ENCODE measurements at places on chromosomes 4 and X. TPM values are rescaled to one million over a fixed set of nuclear protein-coding genes. Genes with fewer than 3 reads are reported as not detected.

DNA sequence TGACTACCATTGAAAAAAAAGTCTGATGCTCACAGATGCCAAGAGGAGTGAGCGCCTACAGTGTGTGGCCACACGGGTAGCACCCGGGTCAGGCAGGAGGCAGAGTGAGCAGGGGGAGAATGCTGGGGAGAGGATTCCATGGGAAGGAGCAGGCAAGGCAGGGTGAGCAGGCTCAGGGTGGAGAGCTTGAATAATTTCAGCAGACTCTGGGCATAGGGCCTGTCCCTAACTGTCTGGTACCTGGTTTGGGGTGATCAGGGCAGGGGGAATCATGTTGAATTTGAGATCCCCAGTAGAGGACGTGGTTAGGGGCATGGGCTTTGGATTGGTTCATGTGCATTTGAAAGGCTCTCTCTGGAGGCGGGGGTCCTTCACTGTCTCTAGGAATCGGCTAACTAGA, 51.2 kb upstream of the TLR3 start:
- DNase-seq: no peak

- no peak for DNase-seq
Observed at GRCh38 chr4:109996526-109996925, 83.8 kb downstream of the EGF start.

- no peak for DNase-seq
Observed at GRCh38 chrX:52977953-52978352, 19.6 kb upstream of the FAM156A start.

DNA sequence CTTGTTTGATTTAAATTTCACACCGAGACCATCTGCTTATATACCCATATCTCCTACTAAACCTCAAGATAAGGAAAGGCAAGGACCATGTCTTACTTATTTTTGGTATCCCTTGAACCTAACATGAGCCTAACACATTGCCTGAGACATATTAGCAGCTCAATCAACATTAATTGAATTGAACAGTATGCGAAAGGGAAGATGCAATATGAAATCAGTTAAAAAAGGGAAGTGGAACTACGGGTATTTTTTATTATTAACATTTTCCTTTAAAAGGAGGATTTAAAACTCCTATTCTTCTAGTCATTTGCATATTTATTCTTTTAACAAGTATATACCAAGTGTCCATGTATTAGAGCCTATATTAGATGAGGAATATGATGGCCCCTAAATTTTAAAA, 197.0 kb downstream of the CAMK2D start:
- no peak for DNase-seq

DNA sequence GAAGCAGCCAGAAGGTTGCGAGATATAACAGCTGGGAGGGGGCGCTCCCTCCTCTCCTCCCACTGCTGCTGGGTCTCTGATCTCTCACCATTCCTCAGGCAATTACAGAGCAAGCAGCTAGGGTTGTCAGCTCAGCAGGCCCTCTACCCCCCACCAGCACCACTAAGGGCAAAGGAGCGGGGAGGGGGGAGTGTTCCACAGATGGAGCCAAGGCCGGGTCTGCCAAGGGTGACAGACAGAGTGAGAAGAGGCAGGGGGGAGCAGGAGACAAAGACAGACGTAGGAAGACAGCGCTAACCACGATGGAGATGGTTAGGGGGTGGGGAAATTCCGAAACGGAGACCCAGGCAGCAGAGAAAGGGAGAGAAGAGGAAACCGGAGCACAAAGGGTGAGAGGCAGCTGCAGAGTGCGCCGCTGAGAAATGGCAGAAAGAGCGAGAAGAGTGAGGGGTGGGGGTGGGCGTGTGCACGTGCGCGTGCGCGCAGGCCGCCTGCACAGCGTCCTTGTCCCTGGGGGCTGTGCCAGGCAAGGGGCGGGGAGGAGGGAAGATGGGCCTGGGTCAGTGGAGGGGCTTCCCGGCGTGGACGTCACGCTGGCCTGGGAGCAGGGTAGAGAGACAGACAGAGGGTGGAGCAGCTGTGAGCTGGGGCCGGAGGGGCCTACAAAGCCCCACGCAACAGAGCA, 6.9 kb downstream of the L1CAM start:
- DNase-seq: no peak

DNA sequence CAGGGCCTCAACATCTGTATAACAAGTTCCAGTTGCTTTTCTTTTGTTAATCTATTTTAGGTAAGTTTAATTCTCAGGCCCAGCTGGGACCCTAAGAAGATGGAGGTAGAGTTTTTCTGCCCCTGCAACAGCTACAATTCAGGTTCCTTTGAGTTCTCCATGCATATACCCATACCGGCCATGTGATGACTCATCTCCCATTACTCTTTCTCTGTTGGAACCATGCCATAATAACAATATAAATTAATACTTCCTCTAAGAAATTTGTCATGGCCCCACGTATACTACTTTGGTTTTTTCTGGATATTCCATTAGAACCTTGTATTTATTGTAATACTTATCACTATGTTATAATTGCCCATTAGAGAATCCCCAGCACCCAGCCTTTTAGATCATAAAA, 1.3 kb upstream of the INTU start:
- no peak for DNase-seq

DNA sequence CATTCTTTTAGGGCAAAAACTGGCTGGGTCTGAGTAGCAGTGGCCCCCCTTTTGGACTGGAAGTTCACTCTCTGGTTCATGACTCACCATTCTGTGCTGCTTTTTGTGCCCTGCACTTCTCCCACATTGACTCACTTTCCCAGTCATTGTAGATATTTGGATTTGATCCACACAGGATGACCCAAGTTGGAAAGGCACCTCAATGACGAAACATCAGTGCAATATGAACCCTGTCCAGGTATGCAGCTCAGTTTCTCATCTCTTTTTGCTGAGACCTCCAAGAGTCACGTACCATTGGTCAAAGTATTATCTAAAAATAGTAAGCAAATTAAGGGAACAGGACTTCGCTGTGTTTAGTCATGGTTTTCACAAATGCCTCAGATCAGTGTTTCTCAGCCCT, 92.7 kb downstream of the CBLL2 start:
- no peak for DNase-seq

- no peak for DNase-seq
Observed at GRCh38 chr4:53465281-53465680, 87.8 kb downstream of the FIP1L1 start.

DNA sequence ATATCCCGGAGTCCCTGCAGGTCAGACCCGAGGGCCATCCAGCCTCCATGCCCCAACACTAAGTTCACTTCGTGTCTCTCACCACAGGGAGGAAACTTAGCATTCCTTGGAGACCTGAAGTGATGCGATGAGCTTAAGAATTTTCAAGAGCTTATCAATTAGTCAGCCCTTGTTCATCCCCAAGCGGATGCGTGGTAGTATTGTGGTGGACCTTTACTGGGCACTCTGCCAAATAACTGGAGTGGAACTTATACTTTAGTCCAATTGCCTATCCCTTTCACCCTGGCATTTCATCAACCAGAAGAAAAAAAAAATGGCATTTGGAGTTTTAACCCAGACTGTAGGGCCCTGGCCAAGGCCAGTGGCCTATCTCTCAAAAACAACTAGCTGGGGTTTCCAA, 137.1 kb downstream of the RELL1 start:
- DNase-seq: no peak

PAGE1 gene
- not detected for total RNA-seq

All from chondrocyte (in vitro differentiated cells).